ENCODE measurements at places on chromosomes 1 and 21.

DNA sequence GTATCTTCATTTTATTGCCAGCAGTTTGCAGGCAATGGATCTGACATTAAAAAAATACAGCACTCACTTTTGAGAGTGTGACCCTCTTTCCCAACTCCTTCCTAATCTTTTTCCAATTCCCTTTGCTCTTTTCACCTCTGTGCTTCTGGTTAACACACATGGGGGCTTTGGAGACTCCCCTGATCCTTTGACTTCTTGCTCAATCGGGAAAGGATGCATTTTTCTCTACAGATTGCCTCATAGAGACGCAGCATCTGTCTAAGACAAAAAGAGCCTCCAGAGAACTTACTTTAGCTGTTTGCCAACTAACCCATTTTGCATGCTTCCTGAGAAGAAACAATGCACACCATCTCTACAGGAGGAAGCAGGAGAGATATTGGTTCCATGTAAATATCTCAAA lies 378.3 kb downstream of the PBX1 start:
- no peak for DNase-seq

DNA sequence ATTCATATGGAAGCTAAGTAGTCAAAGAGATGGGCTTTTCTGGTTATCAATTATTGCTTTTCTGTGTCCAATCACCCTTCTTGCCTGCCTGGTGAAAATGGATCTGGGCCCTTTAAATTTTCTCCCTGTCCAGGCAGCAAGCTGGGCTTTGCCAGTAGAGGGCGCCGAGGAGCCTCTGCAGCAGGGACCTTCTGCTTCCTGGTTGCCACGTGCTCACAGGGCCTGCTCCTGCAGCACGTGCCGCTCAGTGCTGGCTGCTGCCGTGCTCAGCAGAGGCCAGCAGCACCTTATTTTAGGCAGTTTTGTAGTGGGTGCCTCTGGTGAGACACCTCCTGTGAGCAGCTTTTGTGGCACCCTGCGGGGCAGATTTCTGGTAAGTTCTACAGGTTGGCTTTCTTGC lies 4.0 kb downstream of the ACTL8 start:
- DNase-seq, result no peak

DNA sequence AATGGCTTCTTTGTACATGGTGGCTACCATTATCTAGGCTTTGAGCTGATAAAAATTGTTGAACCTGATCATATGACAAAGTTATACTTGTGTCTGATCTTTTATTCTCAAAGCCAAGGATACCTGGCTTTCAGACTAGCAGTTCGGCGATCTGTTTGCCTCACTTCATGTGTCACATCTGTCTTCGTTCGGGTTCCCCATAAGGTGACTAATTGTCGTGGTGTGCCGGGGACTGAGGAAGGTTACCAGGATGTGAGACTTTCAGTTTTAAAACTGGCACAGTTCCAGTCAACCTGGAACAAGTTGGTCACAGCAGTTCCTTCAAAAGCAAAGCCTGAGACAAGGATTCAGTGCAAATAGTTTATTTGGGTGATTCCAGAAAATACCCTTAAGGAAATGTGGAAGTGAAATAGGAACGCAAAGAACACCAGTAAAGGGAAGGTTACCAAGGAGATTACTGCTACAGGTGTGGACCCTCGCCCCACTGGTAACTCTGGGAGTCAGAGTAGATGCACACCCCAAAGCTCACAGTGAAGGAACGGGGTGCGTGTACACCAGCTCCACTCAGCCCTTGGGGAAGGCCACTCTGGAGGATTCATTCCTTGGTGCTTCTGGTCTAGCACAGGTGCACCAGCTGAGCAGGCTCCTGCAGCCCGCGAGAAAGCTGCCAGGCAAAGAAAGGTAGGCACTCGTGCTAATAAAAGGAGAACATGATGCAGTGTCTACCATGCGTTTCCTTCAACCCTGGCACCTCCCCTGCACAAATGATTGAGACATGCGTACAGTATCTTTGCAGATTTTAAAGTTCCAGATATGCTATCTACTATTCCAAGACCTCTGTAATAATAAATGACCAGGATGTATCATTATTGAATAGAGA lies 69.0 kb downstream of the VWA5B1 start:
- no peak for DNase-seq

DNA sequence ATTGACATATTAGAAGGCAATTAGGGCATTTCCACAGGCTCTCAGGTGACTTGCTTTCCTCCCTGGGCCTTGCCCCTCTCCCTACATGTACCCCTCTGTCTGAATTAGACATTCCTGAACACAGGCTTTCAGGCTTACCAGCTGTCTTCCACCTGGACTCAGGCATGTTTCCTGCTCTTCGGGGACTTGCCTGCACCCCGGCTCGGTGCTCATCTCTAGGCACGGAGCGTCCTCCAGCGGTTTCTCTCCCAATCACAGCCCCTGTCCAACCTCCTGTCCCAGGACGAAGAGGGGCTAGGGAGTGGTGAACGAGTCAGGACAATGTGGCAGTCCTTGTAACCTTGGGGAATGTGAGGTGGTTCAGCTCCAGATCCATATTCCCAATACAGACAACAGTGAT lies 4.2 kb downstream of the PROK1 start:
- no peak for DNase-seq

DNA sequence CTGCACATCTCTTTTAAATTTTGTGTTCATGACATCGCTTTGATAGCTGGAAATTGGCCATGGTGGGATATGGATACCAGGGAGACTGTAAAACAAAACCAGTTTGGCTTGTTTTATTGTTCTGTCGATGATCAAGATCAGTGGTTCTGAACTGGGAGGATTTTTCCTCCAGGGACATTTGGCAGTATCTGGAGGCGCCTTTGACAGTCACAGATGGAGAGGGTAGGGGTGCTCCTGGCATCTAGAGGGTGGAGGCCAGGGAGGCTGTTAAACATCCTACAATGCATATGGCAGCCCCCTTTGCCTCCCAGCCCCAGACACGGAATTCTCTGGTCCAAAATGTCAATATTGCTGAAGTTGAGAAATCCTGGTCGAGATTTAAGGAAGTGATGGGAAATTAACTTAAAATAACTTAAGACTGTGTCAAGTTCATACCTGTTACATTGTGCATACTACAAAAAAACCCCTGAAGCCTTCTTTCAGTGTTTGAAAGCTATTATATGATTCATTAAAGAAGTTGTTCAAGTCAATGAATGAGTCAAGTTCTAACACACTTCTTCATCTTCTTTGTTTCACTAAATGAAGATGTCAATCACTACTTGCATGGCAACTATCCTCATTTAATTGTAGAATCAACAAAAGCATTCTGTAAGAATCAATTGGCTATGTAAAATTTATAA lies 150.9 kb downstream of the KCNJ6 start:
- no peak for DNase-seq

GRCh38 chr1:81549588-81550127 lies 251.1 kb upstream of the ADGRL2 start:
- no peak for DNase-seq

- DNase-seq, result no peak
Observed at GRCh38 chr1:168623831-168624230, 47.4 kb downstream of the XCL1 start.

- DNase-seq, result no peak
Observed at GRCh38 chr21:21203822-21204339, 205.7 kb downstream of the NCAM2 start.

GRCh38 chr1:45846931-45847330 lies 43.5 kb downstream of the MAST2 start:
- no peak for DNase-seq

Measured in activated T-cell treated with anti-CD3 and anti-CD28 coated beads, Interleukin-2, amount 50 U/mL, for 1 hour (primary cell).